ENCODE measurements at places on chromosomes 4 and X.

- DNase-seq = no peak
Measured at GRCh38 chr4:181702864-181703495, 540.2 kb upstream of the TENM3 start.

- DNase-seq = no peak
Measured at GRCh38 chrX:152824841-152825374, 5.6 kb downstream of the CETN2 start.

DNA sequence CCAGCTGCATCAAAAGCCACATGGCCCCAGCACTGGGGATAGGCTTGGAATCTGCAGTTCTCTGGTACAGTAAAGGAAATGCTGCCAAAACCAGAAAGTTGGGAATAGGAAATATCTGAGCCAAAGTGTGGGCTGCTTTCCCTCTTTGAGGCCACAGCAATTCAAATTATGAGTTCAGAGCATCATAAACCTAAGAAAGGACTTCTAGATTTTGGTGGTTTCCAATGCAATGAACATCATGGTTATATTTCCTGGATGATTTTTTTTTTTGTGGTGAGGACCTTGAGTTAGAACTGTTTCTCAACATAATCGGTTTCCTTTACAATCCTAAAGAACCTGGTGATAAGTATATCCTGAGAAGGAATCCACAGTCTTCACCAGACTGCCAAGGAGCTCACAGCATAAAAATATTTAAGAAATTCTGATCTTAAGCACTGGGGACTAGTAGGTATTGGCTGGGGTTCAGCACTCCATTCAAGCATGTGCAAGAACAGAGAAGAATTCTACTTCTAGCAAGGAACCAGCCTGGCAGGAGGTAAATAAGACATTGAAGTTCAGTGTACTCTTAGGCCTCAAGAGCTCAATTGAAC lies 29.8 kb upstream of the ARHGAP24 start:
- no peak for DNase-seq

DNA sequence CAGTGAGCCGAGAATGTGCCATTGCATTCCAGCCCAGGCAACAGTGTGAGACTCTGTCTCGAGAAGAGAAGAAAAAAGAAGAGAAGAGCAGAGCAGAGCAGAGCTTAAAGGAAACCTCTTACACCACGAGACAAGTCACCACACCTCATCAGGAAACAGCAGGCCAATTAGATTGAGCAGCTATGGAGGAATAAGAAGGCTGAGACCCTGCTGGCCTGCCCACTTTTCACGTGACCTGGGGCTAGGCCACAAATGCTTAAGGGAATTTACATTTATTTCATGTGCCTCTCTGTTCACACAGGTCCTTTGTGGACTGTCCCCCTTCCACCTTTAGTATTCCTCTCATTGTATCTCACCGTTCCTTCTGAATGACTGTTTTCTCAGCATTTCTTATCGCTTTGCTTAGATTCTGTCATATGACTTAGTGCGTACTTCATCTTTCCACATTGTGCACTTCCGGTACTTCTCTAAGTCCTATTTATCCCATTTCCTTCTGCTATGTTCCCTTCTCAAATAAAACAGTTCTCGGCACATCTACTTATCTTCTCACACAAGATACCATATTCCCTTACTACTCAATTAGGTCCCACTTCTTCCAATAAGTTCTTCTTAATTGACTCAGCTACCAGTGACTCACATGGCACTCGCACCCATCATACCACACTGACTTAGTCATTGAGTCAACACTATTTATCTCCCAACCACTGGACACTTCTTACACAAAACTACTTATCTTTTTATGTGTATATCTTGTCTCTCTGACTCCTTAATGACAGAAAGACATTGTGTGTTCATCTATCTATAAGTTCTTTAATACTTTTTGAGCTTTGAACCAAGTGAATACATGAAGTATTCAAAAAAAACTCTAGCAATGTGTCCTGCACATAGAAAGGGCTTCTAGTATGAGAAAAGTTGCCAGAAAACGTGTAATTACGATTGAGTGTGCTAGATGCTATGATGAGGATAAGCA lies 11.0 kb downstream of the CUL4B start:
- DNase-seq = no peak

GRCh38 chr4:122977103-122977502 lies 54.7 kb upstream of the NUDT6 start:
- DNase-seq = no peak

DNA sequence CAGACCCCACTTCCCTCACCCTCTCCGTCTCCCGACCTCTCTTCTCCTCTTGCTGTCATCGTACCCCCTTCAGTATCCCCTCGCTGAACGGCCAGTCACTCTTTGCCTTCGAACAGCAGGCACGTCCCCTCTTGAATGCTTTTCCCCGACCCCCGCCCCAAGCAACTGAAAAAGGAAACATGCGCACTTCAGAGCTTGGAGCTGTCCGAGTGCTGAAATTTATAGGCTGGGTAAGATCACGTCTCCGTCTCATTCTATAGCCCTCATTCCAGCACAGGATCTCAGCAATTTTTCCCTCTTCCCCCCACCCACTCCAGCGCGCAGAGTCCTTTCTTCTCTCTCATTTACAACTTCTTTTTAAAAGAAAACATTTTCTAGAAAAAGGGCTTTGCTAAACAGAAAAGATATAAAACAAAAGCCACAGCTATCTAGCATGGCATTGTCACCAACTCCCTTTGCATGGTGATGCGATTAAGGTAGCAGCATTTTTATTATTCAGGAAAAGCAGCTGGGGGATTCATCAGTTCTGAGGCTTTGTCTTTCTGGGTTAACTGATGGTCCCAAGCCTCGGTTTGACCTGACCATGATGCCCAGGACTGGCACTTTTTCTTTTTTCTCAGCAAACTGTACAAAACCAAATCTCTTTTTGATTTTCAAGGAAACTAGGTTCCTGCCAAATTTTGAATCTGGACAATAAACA lies at the start of gene GLRA2:
TSS of gene GLRA2 (plus strand) at position 247 of the 700 bp plus-strand sequence. CDS start 522 bp downstream, outside the sequence.
- no peak for DNase-seq

DNA sequence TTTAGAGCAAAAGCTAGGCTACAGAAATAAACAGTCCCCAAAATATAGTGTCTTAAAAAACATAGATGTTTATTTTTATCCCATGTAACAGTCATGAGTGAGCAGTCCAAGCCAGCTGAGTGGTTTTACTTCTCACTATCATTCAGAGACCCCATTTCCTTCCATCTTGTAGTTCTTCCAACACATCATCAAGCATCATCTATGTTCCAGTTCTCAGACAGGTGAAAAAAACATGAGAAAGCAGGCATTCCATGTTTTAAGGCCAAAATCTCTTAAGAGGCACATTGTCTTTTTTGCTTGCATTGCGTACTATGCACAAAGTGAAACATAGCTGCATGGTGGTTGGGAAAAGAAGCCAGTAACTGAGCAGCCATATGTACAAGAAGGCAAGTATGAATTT lies 128.6 kb downstream of the ATOH1 start:
- no peak for DNase-seq

DNA sequence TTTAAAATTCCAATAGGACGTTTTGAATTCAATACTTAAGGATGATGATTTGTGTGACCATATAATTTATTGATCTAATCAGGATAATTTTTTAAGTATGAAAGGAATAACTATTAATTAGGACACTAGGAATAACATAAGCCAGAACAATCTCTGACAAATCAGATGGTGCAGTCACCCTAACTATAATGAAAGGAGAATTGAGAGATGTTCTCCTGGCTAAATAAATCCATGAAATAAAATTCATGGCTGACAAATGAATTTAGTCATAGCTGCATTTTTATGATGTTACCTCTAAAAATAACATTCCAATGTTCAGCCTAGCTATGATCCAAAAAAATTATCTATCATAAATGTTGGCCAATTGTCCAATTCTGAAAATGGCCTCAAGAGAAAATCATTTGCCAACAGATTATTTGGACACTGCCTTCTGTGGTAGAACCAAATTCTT lies 190.6 kb upstream of the NEIL3 start:
- DNase-seq = no peak

DNA sequence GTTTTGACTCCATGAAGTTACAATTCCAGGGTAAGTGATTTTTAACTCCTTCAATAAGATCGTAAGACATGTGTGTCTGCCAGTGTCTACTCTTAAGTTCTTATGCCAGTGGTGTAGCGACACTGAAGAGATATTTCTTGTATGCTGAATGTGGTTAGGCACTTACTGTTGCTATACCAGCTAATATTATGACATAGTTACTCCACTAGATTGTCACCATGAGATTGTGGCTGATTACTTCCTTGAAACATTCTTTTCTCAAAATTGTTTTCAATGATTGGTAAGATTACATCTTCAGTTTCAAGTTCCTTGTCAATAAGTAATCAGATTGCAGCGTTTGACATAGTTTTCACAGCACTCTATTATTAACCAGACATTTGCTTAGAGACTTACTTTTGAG lies 60.6 kb upstream of the PAGE5 start:
- DNase-seq = no peak

- DNase-seq = no peak
Measured at GRCh38 chrX:10697616-10698317, 77.4 kb upstream of the MID1 start.

GRCh38 chr4:115152081-115152480 lies 38.7 kb upstream of the NDST4 start:
- DNase-seq = no peak

GRCh38 chr4:39825741-39826231 lies 127.8 kb downstream of the UBE2K start:
- no peak for DNase-seq

- peak; percentile 75 for DNase-seq
Measured at GRCh38 chr4:23333946-23334878, 555.6 kb downstream of the PPARGC1A start.

DNA sequence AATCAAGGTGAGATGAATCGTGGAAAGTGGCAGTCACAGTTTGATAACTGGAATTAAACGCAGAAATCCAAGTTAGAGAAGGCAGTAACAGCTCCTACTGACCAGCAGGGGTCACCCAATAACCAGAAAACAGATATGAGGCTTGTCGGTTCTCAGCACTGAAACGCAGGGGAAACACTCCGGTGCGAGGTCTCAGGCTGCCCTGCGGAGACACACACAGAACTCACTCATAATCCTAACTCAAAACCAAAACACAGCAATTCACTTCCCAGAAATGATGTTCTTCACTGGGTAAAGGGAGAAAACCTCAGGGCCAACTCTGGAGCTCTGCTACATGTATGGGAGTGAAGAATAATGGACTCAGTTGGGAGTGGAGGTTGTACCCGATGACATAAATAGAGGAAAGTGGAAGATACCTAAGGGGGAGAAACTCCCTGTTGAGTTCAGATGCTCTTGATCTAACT lies 384.4 kb downstream of the RAPGEF2 start:
- DNase-seq = no peak

GRCh38 chr4:146247356-146247755 lies 33.0 kb downstream of the REELD1 start:
- no peak for DNase-seq

- DNase-seq = no peak
Measured at GRCh38 chrX:150197388-150197787, 165.7 kb upstream of the MAMLD1 start.

DNA sequence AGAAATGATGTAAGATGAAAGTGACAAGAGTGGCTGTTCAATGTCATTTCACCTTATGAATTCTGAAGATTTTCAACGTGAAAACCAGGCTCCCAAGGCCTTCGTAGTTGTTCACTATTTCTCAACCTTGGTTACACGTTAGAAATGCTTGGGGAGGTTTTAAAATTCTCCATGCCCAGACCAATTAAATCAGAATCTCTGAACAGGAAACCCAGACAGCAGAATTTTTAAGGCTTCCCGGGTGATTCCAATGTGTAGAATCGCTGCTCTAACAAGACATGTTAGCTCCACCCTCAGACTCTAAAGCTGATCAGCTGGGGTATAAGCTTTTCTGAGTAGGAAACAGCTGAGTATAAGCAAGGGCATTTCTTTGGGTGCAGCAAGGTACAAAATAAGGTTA lies 160.4 kb upstream of the TET2 start:
- no peak for DNase-seq

- DNase-seq = no peak
Measured at GRCh38 chr4:78721747-78722146, 54.4 kb upstream of the BMP2K start.

GRCh38 chr4:1367936-1368289 lies 20.9 kb downstream of the UVSSA start:
- DNase-seq = no peak

- no peak for DNase-seq
Measured at GRCh38 chr4:55172694-55173287, 47.4 kb upstream of the KDR start.

- DNase-seq = no peak
Measured at GRCh38 chr4:2102045-2102883, 43.1 kb downstream of the NAT8L start.

DNA sequence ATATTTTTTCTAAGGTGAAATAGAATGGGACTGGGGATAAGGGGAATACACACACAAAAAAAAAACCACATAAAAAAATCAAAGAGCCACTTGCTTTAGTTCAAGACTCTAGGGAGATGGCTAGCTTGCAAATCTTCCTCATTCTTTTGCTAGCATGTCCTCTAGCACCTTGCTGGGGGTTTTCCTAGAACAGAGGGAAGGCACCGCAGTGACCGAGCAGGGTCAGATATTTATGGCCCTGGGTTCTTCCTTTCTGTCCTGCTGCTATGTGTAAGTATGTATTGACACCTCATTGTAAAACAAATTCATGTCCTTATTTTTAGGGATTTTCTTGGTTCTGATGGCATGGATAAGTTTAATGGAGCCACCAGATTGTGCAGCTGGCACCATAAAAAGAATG lies 81.2 kb downstream of the SHISA3 start:
- no peak for DNase-seq

- DNase-seq = no peak
Measured at GRCh38 chr4:38157592-38157991, 197.4 kb downstream of the PTTG2 start.

GRCh38 chr4:70269674-70270073 lies 27.3 kb downstream of the CSN3 start:
- no peak for DNase-seq

DNA sequence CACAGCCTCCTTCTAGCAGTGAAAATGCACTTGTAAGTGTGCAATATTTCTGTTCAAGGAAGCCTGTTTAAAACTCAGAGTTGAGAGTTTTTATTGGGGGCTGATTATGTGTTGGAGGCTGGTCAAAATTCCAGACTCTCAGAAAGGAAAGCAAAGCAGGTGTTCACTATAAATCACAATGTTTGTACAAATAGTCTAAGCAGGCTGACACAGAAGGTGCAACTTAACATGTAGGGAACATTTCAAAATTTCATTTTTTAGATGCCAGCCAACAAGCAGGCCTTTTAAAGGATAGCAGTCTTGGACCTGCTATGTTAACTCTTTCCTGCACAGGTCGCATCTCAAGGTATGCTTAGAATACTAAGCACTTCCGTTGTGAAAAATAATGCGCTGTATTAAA lies 112.3 kb upstream of the IL13RA1 start:
- no peak for DNase-seq

DNA sequence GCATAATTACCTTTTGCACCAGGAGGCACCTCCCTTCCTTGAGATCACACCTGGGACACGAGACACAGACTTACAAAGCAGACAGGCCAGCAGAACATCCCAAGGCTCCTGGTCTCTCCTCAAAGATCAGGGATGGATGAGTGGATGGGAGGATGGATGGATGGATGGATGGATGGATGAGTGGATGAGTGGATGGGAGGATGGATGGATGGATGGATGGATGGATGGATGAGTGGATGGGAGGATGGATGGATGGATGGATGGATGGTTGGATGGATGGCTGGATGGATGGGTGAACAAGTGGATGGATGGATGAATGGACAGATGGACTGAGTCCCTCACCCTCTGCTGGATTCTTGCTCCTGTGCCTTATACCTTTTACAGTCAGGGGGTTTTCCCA lies 364.0 kb downstream of the BCOR start:
- no peak for DNase-seq

- no peak for DNase-seq
Measured at GRCh38 chrX:123357941-123358340, 173.9 kb downstream of the GRIA3 start.
